ENCODE measurements at places on chromosomes 16 and 17.
A peak's percentile ranks its signal among the peaks of the same experiment; 100 is the strongest.

- H3K27ac ChIP-seq = no peak overlapping the region
- H3K4me3 ChIP-seq = no peak overlapping the region
- H3K36me3 ChIP-seq = no peaks in the 10 kb centered on the region
- peaks cover 17% of the 10 kb centered on the region for H3K27me3 ChIP-seq
These were observed 2.7 kb downstream of the TOM1L1 start for GRCh38 chr17:54903375-54903774.

GRCh38 chr17:41428591-41429291 lies 4.4 kb upstream of the KRT37 start:
- no peak for DNase-seq
- H3K4me3 ChIP-seq = no peak overlapping the region
- no peaks in the 10 kb centered on the region for H3K27me3 ChIP-seq
- no peak overlapping the region for H3K27ac ChIP-seq

GRCh38 chr16:58031016-58031800 lies 5.7 kb downstream of the MMP15 start:
- H3K36me3 ChIP-seq = no peaks in the 10 kb centered on the region
- H3K27ac ChIP-seq = no peak overlapping the region
- no peaks in the 10 kb centered on the region for H3K27me3 ChIP-seq
- peaks cover 2% of the 10 kb centered on the region for H3K4me1 ChIP-seq
- no peak overlapping the region for H3K4me3 ChIP-seq

- H3K4me1 ChIP-seq = no peaks in the 10 kb centered on the region
- DNase-seq = no peak
- peaks cover 16% of the 10 kb centered on the region for H3K27me3 ChIP-seq
- H3K36me3 ChIP-seq = no peaks in the 10 kb centered on the region
- no peak overlapping the region for H3K4me3 ChIP-seq
These were observed 121.6 kb upstream of the HS3ST4 start for GRCh38 chr16:25570131-25570530.

DNA sequence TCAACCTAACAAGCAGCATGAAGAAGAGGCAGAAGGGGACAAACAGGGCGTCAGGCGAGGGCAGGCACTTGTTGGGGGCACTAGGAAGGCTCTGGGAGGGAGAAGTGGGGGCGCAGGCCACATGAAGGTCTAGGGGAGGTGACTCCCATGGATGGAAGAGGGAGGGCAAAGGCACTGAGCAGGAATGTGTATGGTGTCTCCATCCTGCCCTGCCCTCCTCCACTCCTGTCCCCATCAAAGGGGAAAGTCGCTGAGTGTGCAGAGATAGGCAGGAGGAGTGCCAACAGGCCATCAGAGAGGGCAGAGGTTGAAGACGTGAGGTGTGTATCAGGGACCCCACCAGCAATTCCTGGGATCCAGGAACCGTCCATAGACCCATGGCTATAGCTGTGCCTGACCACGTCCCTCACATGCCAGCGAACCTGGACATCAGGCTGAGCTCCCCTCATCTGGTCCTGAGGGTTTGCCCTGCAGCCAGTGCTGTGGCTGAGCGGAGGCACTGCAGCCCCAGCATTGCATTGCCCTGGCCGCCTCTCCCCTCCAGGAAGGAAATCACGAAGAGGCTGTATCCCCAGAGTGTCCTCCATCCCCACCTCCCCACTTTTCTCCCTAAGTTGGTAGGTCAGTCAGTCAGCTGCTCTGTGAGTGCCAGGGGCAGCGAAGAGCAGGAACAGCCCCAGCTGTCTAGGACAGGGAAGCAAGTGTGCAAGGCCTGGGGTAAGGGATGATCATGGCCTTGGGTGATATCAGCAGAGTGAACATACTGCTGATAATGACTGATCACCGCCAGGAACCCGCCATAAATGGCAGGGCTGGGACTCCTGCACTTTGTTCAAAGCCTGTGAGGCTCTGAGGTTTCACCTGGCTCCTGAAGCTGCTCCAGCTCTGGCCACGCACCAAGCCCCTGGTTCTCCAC lies 6.2 kb upstream of the CYB561 start:
- DNase-seq = no peak
- H3K27ac ChIP-seq = peak overlapping the region; percentile 34
- no peaks in the 10 kb centered on the region for H3K27me3 ChIP-seq
- H3K36me3 ChIP-seq = no peaks in the 10 kb centered on the region
